T-helper 2 cell treated with Interferon-gamma antibody and Interleukin-4, amounts not matched to agents 5 μg/mL and 100 μg/mL, for 36 hours (primary cell): ENCODE measurements at places on chromosomes 12 and 14.

DNA sequence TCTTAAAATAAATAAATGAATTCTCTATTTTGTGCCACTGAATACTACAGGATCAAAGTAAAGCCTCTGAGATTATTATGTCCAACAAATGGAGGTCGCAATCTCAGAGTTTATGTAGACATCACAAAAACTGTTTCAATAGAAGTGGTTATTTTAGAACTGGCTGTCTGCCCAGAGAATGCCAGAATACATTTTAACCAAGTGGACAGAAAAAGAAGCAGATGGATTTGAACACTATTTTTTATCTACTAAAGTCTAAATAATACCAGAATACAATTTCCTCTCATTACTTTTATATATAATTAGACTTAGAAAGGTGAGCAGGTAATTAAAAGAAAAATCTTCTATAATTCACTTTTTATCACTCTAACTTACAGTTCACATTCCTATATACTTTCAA, 118.3 kb downstream of the MED13L start:
- DNase-seq, result no peak

DNA sequence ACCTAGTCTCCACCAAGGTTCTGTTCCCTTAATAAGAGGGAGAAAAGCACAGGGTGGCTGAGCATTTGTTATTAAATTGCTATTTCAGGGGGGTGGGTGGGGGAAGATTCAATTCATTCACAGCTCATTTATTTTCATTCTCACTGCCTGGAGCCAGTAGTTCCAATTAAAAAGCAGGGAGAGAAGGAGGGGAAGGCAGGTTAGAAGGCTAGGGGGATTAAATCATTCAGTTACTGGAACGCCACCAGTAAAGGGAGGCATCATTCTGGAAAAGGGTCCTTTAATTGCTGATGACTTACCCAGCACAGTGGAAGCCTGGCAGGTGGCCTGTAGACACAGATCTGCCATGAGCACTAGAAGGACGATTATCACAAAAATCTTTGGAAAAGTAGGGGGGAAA, 47.4 kb downstream of the NIN start:
- DNase-seq, result no peak

DNA sequence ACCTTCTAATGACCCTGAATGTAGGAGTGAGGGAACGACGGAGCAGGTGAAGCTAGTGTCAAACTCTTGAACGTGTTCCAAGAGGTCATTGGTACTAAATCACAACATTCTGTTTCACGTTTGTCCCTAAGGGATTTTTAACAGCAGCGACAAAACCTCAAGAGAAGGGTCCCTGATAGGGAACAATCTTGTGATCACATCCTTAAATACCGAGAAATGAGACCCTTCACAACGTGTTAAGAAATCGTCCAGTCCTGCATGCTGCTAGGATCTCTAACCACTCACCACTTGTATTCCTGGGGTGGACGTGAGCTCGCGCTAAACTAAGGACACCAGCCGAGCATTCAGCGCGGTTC, 134.1 kb upstream of the KRAS start:
- DNase-seq, result no peak

- DNase-seq, result no peak
These were observed 153.9 kb downstream of the PRKCH start for GRCh38 chr14:61475316-61475715.

GRCh38 chr12:111444925-111445725, 39.4 kb downstream of the SH2B3 start:
- peak; percentile 90 for DNase-seq

GRCh38 chr14:100658181-100658886, 68.4 kb upstream of the DLK1 start:
- no peak for DNase-seq

DNA sequence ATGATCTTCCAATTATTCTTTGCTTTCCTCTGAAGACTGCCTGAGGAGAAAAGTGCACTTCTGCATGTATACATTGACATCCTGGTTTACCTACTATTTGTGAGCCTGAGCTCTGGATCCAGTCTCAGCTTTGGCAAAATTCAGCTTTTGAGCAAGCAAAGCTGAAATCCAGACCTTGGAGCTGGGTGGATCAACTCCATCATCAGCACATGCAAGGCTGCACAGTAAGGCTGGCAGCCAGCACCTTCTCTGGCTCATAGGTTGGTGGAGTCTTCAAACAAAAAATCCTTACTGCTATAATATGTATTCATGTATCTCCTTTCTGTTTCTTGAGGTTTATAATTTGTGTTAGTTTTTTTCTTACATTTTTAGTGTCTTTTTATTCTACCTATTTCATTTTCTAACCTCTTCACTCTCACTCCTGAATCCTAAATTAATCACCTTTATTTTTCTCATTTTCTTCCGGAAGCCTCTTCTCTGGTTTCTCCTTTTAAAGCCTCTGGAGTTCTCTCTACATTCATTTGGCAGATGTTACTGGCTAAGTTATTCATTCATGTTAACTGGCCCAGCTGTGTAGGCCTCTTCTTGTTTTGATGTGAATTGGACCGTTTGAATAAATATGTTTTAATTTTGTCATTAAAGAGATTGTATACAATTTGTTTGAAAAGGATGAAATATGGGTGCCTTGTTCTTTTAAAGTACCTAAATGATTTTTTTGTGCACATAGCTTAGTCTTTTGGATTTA, 224.8 kb downstream of the DACT1 start:
- DNase-seq, result no peak

DNA sequence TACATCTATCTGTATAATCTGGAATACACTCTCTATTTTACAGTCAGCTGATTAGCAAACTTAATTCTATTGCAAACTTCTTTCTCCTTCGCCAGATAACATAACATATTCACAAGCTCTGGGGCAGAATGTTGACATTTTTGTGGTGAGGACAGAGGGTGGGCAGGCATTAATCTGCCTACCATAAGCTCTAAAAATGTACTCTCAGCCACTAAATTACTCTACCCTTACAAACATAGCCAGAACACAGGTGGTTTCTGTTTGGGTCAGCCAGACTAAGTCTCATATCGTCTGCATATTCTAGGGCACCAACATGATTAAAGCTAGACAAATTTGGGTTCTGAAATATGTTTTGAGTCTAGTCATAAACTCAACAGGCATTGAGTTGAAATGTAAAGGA, 90.1 kb downstream of the SLC6A15 start:
- DNase-seq, result no peak

GRCh38 chr12:41605545-41606305, 417.6 kb downstream of the PDZRN4 start:
- DNase-seq, result no peak

DNA sequence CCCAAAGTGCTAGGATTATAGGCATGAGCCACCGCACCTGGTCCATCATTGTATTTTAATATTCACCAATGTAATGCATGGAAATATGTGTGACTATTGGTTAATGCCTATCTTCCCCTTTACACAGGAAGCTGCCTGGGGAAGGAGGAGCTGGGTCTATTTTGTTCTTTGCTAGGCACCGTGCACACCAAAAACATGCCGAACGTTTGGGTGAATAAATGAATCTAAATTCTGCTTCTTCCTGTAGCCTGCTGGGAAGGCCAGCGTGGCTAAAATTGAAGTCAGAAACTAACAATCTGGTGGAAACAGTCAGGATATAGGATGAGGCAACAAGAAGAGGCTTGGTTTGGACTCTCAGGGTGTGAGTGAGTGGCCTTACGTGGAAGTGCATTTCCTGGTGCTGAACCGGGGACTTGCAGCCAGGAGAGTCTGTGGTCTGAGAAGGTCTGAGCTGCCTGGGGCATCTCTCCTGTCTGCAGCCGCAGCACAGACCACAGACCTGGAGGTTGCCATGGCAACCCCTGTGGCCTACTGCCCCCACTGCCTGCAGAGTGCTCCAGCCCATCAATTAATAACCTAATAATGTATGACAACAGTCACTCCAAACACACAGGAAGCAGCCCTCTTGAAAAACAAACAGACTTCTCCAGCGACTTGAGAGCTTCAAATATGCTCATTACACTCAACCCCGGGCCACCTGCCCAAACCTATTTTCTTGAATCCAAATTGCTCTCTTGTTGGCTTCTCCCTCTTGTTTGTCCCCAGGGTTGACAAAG, 5.5 kb upstream of the GPR68 start:
- DNase-seq, result peak; percentile 55

DNA sequence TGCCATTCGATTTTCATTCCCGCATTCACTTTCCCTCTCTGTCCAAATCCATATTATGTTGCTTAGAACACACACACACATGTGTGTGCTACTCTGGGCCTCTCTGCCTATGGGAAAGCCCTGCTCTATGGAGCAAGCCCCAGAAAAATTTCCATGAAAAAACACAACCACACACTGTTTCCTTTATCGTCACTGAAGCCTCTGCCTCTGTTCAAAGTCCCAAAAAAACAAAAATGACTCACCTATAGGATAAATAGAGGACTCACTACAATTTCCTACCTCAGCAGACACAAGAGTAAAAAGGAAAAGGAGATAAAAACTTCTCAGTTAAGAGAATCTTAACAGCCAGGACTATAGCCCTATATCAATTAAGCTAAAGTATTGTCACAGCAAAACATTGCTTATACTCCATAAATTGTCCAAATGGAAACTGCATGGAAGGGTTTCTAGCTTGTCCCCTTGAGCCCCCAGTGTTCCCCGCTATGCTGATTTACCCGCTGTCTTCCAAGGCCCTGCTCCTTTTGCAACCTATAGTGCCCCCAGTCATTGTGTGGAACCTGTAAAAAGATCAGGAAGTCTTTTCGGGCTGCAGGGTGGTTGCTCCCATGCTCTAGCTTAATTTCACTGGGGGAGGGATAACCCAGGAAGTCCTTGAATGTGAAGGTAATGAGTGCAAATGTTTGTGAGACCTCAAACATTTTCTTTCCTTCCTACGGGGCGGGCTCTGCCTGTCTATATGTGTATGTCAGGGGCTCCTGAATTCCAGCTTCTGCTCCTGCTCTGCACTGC, 11.1 kb upstream of the PIP4K2C start:
- DNase-seq, result no peak
